ENCODE measurements at places on chromosomes 5 and 9.

DNA sequence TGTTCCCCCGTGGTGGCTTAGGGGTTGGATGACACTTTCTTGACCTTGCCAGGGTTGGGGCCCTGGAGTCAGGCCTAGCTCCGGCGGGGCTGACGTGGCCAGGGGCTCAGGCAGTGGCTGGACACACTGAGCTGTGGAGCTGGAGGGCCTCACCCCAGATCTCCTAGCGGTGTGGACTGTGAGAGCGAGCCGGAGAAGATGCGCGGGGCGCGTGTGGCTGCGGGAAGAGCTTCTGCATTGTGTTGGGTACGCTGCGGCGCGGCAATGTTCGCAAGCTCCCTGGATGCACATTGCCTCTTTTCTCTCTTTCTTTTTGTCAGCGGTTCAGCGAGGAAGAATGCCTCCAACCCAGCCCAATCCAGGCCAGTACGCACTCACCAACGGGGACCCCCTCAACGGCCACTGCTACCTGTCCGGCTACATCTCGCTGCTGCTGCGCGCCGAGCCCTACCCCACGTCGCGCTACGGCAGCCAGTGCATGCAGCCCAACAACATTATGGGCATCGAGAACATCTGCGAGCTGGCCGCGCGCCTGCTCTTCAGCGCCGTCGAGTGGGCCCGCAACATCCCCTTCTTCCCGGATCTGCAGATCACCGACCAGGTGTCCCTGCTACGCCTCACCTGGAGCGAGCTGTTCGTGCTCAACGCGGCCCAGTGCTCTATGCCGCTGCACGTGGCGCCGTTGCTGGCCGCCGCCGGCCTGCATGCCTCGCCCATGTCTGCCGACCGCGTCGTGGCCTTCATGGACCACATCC lies 4.8 kb downstream of the NR2F1 start:
- no peak for DNase-seq

DNA sequence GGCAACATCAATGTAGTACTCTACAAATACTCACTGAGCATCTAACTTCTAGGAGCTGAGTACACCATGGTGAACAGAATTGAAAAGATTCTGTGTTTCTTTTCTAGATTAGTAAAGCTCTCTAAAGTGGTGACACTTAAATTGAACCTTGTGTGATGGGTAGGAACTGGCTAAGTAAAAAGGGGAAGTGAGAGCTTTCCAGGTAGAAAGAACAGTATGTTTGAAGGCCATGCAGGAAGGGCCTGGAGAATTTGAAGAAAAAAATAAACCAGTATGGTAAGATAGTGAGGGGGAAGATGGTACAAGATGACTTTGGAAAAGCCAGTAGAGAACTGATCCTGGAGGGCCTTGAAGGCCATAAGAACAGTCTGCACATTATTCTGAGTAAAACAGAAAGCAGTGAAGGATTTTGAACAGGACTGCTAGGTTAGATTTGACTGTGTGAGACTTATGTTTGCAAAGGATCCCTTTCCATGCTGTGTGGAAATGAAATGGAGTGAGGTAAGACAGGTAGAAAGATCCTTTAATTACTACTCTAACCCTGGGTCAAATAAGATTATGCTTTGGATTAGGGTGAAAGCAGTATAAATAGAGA lies 46.7 kb upstream of the UBQLN1 start:
- DNase-seq: no peak

DNA sequence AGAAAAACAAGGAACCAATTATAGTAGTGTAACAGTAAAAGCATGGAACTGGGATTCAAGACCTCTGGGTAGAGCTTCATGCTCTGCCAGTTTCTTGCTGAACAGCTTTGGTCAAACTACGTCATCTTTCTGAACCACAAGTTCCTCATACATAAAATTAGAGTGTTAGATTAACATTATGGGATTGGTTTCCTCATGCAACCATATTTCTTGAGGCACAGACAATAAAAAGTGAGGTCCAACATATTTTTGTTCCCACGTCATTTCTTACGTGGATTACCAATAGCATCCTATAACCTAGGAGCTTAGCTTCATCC lies 354.8 kb downstream of the TMEM232 start:
- DNase-seq: no peak

GRCh38 chr9:93127395-93127911 lies 6.6 kb downstream of the NINJ1 start:
- DNase-seq: no peak

- DNase-seq: no peak
These were observed 49.1 kb downstream of the HOMER1 start for GRCh38 chr5:79464695-79465332.

- no peak for DNase-seq
These were observed 14.6 kb downstream of the URM1 start for GRCh38 chr9:128385496-128386460.

GRCh38 chr5:126450346-126450745 lies 27.1 kb downstream of the GRAMD2B start:
- no peak for DNase-seq

DNA sequence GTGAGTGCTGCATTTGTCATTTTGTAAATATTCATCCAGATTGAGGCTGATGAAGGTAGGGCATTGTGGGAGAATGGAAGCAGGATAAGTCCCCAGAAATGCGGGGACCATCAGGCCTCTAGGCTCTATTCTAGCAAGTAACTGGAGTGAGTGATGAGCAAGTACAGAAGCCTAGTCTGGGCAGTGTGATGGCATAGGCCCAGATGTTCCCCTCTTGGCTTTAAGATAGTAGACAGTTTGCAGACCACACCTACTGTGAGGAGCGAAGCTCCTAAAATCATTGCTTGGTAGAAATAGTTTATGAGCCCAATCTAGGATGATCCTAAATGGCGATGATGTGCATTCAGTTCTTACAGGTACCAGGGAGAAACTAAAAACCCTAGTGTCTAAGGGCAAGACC lies 24.3 kb downstream of the NDFIP1 start:
- DNase-seq: no peak

DNA sequence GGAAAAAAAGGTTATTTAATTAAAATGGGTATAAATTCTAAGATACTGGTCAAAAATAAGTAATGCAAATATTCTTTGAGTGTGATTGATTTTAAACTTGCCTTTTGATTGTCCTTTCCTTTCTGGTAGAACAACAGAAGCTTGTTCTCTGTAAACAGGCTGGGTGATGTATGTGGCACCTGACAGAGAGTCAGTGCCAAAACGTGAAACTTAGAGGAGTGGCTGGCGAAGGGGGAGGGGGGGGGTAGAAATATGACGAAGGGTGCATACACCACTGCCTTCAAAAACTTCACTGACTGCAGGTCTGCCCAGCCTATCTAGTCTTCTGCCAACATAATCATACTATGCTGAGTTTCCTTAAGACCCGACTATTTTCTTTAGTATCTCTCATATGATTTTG lies 629.8 kb upstream of the SEMA6A start:
- DNase-seq: no peak

DNA sequence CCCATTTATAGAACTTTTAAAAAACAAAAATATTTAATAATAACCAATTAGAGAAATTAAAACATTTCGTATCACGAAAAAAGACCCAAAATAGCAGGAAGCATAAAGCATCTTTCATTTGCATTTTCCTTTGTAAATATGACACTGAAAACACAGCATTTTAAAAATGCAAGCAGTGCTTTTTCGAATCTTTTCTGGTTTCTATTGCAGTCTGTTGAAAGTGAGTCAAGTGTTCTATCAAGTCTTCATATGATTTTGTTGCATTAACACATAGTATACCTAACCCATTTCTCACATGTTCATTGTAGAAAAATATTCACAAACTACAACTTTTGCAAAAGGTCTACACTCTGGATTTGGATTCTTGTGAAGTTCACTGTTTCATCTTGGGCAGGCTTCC lies 198.8 kb downstream of the SEMA5A start:
- DNase-seq: no peak

DNA sequence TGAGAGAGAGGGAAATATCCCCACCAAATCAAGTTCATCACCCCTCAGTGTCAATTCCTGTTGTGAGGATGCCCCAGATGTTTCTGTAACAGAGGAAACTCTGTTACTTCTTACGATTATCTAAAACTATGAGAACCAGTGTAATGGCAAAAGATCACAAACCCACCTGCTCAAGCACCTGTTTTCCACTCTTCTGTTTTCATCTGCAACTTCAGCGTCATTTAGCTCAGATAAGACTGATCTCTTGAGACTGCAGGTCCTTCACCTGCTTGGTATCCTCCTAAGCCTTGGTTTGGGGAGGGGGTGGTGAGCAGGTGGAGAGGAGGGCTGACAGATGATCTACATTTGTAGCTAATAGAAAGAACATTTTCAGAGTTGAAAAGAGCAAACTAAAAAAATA lies 229.3 kb downstream of the SLF1 start:
- DNase-seq: no peak

DNA sequence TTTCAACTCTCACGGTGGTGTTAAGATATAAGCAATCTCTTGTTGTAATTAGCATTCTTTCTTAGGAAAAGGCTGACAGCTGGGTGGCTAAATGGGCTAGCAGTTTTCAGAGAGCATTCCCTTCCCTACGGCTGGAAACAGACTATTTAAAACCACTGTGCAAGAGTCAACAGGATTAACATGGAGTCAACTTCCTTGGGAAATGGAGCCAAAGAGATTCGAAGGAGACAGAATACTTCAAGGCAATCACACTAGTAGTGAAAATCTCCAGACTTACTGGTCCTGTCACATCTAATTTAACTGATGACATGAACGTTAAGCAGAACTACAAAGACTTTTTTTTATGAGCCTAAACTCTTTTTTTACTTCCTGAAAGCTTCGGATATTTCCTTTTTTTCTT lies 453.3 kb upstream of the ITGA1 start:
- no peak for DNase-seq

DNA sequence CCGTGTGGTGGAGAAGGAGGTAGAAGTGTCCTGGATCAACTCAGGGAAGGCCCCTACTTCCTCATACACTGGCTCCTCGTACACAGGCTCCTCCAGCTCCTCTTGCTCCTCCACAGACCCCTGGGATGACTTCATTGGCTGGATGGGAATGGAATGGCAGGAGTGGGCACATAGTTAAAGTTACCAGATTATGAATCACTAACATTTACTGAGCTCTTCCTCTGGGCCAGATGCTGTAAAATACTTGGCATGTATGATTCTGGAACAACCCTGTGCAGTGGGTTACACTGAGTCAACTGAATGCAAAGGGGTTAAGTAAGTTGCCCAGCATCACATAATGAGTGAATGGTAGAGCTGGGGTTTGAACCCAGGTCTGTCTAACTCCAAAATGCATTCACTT lies 3.1 kb upstream of the FCHSD1 start:
- DNase-seq: no peak

GRCh38 chr5:19988457-19988856 lies 457 bp upstream of the CDH18 start:
- DNase-seq: no peak

- DNase-seq: no peak
These were observed 3.0 kb downstream of the DAPK1 start for GRCh38 chr9:87500491-87501270.

GRCh38 chr5:176822041-176822792 lies 11.9 kb downstream of the UNC5A start:
- no peak for DNase-seq

DNA sequence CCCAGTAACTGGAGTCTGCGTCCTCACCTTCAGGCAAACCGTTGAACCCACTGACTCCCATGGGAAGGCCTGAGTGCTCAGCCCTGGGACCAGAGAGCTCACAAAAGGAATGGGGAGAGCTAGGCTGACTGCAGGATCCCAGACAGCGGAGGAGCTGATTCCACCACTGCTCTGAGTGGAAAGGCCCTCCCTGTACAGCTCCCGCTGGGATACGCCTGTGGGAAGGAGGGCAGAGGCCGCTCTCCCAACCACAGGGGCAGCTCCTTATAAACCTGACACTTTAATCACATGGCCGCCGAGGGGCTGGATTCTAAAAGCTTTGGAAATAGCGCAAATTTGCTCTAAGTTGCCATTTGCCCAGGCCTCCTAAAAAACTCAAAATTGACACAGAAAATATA lies 37.1 kb downstream of the DBH start:
- DNase-seq: no peak

- DNase-seq: no peak
These were observed 5.8 kb upstream of the RAB14 start for GRCh38 chr9:121207371-121207940.

DNA sequence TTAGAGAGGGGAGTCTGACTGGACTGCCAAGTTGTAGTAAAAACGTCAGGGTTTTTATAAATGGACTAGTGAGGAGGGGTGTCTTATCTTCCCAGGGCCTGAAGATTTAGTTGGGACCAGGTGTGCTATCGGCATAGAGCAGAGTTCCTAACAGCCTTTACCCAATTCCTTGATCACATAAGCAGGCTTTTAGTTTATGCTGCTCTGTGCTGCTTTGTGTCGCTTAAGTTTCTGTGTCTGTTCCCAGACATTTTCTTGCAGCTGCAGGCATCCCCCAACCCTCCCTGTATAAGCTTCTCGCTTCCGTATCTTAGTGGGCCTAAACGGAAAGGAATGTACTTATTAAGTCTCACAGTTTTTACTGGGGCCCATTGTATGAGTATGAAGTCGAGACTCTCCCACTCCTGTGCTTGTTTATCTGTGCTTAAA lies 2.6 kb upstream of the SMC5 start:
- DNase-seq: no peak

- no peak for DNase-seq
These were observed 374.1 kb upstream of the ACO1 start for GRCh38 chr9:32010322-32010721.

GRCh38 chr9:85014292-85014691 lies 344.8 kb downstream of the NTRK2 start:
- no peak for DNase-seq

- no peak for DNase-seq
These were observed 86.2 kb downstream of the LURAP1L start for GRCh38 chr9:12860998-12861397.

DNA sequence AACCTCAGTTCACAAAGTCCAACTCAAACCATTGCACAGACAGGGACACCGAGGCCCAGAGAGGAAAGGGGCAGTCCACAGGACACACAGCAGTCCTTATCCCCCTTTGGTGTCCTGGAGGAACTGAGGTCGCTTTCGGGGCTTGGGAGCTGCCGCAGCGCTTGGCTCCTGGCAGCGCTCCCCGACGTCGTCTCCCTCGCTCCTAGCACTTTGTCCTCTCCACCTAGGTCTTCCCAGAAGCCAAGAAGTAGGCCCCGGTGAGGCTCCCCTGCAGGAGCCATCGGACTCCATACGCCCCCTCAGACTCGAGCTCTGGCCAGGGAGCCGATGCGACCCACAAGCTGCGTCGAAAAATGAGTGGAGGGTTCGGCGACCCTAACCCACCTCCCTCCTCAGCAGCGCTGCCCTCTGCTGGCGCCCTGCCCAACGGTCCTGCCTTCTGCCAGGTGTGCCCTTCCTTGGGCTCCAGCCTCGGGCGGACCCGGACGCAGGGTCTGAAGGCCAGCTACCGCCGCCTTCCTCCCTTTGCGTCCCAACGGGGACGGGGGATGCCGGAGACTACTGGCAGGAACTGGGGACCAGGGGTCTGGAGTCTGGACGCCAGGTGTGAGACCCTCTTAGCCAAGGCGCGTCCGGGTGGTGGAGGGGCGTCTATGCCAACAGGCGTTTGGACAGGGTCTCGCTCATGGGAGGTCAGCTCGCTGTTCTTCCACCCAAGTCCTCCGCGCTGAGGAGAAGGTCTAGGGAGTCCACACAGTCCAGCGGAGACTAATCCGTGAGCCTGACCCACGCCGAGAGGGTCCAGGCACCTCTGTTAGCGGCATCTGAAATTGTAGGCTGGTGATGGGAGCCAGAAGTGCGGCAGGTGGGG lies 2.1 kb upstream of the PRDM12 start:
- DNase-seq: no peak
